Dermis blood vessel endothelial cell (primary cell): ENCODE measurements at places on chromosomes 3 and 15. TPM values are rescaled to one million over a fixed set of nuclear protein-coding genes. Genes with fewer than 3 reads are reported as not detected.

- DNase-seq = peak; percentile 65
Measured at GRCh38 chr15:64163659-64164362, 989 bp upstream of the PPIB start.

GRCh38 chr15:73873889-73874511, 636 bp downstream of the TBC1D21 start:
- peak; percentile 73 for DNase-seq

DNA sequence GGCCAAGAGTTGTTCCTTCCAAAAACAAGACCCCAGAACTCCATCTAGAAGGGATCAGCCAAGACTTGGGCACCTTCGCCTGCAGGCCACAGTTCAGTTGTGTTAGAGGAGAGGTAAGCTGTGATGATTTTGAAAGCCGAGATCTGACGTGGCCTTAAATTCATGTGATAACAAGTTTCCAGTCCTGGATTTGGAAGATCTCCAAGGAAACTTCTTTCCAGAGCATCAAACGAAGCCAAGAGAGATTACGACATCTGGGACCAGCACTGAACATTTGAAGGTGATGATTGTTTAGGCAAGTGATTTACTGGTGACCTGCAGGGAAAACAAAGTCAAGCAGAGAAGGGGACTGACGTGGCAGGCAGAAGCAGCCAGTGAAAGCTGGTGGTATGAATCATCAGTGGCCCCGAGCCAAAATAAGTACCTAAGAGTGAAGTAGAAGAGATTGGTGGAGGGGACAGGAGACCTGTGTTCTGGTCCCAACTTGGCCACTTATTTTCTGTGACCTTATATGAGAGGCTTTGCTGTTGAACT, 339.0 kb upstream of the PROK2 start:
- DNase-seq = peak; percentile 88

ST6GAL1 gene
- 104 and 126 TPM in 2 replicates for total RNA-seq

- peak; percentile 21 for DNase-seq
Measured at GRCh38 chr3:184786280-184786941, 25.6 kb upstream of the VPS8 start.

- DNase-seq = no peak
Measured at GRCh38 chr3:23796518-23796917, 9.2 kb upstream of the UBE2E1 start.

GRCh38 chr3:191328383-191328961, 722 bp upstream of the CCDC50 start:
- peak; percentile 69 for DNase-seq

- no peak for DNase-seq
Measured at GRCh38 chr3:127161236-127161635, 31.7 kb upstream of the PRR23E start.

- DNase-seq = no peak
Measured at GRCh38 chr15:23910030-23910429, 222.9 kb upstream of the NDN start.

EPHA6 gene
- under 0.01 TPM in 1 of 2 replicates, not detected in the other for total RNA-seq

DNA sequence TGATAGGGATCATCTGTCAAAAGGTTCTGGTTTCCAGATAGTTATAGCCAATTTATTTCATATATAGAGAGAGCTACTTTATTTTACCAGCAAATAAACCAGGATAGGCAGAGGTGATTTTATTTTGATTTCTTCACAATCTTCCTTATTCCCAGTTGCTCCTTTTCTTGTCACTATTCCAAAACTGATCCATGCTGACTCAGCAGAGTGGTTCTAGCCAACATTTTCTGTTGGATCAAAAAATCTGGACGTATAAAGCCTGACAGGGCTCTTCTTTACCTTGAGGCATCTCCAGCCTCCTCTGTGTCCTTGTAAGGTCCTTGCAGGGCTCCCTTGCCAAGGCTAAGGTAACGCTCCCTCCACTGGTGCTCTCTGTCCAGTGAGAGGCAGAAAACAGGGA, 15.8 kb downstream of the HDC start:
- DNase-seq = no peak

- DNase-seq = no peak
Measured at GRCh38 chr15:79989682-79990081, 18.7 kb upstream of the BCL2A1 start.

GCSAM gene
- not detected in 2 replicates for total RNA-seq
